ENCODE measurements at places on chromosomes 3 and 15.

GRCh38 chr3:179149406-179149867 lies 1.3 kb downstream of the PIK3CA start:
- DNase-seq = peak; percentile 83

GRCh38 chr3:45011756-45012508 lies 14.2 kb upstream of the CLEC3B start:
- DNase-seq = peak; percentile 97

DNA sequence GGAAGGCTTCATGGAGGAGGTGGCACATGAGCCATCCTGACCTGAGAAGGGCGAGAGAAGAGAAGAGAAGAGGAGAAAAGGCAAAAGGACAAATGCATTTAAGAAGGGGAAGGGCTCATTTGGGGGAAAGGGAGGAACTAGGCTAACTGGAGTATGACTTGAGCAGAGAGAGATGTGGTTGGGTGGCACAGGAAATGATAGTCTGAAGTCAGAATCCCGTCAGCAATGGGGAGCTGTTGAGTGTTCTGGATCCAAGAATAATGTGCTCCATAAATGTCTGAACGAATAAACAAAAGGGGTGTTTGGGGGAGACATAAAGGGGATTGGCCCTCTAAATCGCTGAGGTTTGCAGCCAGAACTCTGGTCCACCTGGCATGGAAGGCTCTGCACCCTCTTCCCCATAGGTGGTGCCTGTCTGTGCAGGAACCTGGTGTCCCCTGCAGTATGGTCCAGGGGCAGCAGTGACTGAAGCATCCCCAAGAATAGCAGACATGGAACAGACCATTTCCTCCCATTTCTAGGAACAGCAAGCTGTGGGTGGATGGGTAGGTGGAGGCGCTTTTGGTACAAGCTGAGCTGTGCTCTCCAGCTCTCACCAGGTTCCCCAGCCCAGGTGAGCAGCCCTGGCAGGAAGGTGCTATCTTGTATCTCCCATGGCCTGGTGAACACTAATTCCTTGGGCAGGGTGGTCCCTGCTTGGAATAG lies 15.2 kb downstream of the CORO2B start:
- no peak for DNase-seq

DNA sequence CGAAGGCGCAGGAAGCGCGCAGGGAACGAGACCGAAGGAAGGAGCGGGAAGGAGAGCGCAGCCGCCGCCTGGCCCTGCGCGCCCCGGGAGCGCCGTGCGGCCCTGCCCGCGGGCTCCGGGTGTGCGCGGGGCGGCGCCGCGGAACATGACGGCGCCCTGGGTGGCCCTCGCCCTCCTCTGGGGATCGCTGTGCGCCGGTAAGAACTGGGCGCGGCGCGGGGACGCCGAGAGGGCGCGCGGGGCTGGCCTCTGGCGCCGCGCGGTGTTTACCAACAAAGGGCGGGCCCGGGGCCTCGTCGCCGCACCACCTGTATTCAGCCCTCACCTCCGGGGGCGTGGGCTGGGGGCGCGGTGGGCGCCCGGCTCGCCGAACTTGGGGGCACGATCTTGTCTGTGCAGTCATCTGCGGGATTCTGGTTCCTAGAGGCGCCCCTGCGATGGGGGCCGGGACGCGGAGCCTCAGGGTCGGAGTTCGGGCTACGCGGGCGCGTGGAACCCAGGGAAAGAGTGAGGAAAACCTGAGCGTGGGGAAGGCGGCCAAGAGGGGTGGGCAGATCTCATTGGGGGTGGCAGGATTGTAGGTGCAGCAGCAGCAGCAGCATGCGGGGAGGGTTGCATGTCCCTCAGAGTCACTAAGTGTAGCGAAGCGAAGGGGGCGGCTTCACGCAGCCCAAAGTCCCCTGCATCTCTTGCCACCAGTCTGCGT lies 641 bp downstream of the ACVR2B start:
- DNase-seq = peak; percentile 53

DNA sequence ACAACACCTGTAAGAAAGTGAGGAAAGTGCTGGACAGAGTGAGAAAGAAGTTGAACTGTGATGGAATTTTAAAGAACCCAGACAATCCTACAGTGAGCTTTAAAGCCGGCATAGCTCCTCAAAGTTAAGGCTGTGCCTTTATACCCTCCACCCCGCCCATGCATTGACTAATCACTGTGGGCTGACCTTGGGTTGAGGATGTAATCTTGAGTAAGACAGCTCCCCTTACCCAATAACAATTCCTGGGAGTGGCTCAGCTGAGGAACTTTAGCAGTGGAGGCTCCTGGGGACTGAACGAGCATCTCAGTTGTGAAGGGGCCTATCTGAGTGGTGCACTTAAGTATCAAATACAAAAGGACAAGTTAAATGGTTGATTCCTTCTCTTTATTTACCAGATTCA lies 35.7 kb upstream of the ZNF770 start:
- no peak for DNase-seq

DNA sequence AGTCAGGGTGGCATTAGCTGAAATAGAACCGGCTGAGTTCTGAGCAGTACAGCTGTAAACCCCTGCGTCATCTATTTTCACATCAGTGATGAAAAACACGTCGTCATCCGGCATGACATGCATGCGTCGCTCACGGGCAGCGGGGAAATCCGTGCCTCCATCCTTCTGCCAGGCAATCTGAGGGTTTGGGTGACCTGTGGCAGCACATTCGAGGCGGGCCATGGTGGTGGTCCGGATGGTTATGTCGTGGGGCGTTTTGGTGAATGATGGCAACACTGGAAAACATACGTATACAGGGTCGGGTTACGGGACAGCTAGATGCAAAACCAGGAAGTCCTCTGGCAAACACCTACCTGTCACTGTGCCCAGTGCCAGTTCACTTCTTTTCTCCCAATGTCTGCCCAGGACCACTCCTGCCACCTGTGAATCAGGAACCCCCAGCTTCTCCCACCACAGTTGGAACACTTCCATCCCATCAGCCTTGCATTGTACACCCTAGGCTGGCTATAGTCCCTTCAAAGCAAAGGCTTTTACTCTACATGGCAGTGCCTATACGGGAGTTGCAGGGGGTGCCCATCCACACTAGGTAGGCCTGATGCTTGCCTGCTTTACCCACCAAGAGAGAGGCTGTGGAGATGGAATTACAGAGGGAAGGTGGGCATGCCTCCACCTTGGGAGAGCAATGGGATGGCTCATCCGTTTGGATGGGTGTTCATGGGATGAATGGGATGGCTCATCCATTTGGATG lies 116.7 kb downstream of the LRIG1 start:
- no peak for DNase-seq

GRCh38 chr15:24763891-24764290 lies 88.3 kb downstream of the NPAP1 start:
- no peak for DNase-seq

DNA sequence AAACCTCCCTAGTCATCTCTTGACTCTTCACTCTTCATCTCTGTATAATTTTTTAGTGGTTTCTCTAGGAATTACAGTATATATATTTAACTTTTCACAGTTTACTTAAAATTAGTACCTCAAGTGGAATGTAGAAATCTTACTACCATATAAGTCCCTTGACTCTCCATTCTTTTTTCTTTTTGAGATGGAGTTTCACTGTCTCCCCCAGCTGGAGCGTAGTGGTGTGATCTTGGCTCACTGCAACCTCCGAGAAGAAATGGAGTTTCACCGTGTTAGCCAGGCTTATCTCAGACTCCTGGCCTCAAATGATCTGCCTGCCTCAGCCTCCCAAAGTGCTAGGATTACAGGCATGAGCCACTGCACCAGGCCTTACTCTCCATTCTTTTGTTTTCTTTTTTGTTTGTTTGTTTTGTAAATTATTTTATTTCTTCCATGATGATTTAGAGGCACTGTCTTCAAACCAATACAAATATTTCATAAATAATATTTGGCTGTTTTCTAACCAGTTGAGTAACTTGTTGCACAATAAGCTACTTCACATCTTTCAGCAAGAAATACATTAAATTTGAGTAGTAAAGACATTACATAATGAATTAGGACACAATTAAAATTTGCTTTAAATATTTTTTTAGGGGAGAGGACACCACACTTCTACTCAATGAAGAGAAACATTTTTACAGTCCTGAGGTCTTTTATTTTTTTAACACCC lies 144.8 kb downstream of the RBPMS2 start:
- no peak for DNase-seq

DNA sequence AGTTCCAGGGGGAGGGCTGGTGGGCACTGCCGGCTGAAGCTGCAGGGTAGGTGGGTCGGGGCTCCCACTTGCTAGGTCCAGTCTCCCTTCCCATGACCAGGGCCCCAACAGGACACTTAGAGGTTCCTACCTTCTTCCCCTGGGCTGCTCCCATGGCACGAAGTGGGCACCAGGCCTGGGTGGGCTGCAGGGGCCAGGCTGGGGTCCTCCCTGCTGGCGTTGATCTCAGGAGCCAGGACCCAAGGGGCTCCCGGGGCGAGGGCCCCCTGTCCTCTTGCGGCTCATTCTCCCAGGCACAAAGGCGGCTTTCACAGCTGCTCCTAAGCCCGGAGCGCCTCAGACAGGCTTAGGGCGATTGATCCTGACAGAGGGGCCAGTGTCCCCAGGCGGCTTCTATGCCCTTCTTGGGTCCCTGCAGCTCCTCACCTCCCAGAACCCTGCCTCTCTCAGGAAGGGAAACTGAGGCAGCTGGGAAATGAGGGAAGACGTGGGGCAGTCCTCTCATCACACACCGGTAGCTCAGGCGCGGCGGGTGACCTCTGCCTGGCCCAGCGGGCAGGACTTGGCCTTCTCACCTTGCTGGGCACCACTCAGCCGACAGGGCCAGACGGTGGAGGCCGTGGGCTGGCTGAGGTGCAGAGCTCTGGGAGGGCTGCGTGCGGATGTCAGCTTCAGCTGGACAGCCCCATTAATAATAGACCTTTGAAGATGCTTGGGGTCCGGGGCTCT lies 39.6 kb downstream of the FAM3D start:
- DNase-seq = no peak

- no peak for DNase-seq
These were observed 137.4 kb upstream of the SGO1 start for GRCh38 chr3:20323307-20323927.

DNA sequence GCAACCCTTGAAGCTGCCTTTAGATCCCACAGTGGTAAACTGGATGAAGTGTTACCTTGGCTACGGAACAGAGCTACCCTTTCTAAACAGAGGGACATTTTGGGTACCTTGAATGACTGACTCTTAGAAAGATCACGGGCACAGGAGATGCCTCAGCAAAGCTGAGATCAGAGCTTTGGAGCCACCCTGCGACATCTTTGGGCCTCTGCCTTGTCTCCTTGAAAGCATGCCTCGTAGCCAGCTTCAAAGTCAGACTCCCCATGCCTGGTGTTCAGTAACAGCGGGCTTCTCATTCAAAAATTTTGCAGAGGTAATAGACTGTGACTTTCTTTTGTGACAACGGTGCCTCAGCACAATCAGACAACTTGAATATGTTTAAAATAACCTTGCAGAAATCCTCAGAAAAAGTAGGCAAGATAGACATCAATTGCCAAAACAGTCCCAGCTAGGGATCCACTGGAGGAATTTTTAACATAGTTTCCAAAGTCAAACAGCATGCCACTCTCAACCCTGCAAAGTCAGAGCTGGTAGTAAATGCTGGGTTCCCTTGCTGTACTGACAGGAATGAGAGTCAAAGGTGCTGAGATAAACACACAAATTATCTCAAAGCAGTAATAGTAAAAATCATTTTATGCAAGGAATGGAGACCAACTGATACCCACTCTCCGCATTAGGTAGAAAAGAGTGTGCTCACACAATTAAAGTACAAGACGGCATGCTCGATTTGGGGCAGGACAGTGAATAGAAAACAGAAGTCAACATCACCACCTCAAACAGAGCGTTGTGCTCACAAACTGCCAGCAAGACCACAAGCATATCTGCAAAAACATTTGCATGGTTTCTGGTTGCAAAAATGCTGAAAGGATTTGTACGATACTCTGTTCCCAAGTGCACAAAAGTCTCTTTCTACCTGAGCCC lies 82.1 kb downstream of the MYO1E start:
- peak; percentile 68 for DNase-seq

DNA sequence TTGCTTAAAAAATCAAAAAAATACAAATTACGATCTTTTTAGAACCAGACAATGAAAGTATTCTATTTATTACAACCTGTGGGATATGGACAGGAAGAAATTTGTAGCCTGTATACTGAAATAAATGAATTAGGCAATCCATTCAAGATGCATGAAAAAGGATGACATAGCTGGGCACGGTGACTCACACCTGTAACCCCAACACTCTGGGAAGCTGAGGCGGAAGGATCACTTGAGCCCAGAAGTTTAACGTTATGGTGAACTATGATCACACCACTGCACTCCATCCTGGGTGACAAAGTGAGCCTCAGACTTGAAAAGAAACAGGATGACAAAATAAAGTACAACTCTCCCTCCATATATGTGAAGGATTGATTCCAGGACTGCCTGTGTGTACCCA lies 74.1 kb downstream of the MSL2 start:
- DNase-seq = no peak

- DNase-seq = no peak
These were observed 543.2 kb upstream of the SGO1 start for GRCh38 chr3:20729185-20729584.

GRCh38 chr3:172279191-172279640 lies 169.0 kb downstream of the GHSR start:
- no peak for DNase-seq

DNA sequence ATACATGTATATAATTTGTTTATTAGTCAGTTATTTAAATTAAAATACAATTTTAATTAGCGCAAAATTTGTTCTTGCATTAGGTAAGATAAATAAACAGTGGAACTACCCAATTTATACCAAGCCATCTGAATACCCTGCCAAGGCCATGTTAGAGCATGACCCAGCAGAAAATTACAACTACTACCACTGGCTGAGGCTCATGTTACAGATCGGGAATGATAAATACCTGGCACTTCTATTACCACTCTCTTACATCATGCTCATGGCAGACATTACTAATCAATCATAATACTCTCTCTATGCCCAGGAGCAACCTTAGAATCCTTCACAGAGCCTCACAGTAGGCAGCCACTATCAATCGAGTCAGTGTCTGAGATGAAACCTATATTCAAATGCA lies 21.2 kb upstream of the LMOD3 start:
- no peak for DNase-seq

DNA sequence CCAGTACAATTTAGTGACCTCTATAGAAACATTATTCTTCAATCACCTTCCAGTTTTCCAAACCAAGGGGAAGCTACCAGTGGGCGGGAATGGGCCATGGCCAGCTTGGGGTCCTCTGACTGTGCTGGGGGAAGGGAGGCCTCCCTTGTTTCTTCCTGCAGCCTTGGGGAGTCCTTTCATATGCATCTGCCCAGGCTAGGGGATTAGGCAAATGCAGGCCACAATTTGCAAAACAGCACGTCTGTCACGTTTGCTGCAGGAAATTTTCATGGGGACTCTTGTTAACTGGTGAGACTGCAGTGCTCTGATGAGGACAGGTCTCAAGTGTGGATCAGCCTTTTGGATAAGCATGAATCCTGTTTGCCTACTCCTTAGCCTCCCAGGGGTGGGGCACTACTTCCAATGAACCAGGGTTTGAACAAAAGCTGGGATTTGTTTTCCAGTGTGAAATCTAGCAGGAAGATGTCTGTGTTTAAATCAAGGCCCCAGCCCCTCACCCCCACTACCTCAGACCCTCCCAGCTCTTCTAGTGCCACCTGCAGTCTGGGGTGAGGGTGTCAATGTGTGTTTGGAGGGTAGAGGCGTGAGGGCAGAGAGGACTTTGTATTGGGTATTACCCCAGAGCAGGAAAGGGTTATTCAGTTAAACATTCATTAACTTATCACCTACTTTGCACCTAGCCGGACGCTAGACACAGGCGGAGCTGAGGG lies 219.9 kb downstream of the OPA1 start:
- no peak for DNase-seq
